ENCODE measurements at places on chromosomes 1 and 21.

DNA sequence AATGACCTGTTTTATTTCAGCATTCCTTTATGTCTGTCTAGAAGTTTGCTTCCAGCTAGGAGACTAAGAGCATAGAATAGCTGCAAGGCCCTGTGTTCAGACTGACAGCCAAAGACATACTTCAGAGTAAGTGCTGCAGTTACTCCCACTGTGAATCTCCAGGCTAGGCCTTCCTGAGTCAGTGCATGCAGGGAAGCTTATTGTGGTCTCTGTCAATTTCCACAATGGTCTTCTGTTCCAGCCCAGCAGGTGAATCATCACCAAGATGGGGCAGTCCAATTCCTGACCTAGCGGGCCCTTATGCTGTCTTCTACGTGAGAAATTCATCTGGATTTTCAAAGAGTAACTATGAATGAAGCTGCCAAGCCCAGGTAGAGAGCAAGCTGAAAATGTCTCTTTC is 146.3 kb upstream of the C8B start:
- DNase-seq = peak; percentile 54

DNA sequence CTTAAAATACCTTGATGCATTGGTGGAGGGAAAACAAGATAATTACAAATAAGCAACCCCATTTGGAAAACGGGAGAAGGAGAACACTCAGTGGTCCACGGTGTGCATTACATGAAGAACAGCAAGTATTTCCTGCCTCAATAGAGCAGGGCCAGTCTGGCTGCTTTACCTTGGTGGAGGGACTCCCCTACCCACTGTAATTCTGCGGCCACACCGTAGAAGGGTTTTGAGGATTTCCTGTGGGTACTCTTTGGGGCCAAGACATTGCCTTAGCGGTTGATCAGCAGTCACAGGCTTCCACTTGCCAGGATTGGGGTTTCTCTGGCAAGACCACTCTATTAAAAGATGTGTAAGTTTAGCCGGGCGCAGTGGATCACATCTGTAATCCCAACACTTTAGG is 16.3 kb upstream of the TMEM54 start:
- no peak for DNase-seq

DNA sequence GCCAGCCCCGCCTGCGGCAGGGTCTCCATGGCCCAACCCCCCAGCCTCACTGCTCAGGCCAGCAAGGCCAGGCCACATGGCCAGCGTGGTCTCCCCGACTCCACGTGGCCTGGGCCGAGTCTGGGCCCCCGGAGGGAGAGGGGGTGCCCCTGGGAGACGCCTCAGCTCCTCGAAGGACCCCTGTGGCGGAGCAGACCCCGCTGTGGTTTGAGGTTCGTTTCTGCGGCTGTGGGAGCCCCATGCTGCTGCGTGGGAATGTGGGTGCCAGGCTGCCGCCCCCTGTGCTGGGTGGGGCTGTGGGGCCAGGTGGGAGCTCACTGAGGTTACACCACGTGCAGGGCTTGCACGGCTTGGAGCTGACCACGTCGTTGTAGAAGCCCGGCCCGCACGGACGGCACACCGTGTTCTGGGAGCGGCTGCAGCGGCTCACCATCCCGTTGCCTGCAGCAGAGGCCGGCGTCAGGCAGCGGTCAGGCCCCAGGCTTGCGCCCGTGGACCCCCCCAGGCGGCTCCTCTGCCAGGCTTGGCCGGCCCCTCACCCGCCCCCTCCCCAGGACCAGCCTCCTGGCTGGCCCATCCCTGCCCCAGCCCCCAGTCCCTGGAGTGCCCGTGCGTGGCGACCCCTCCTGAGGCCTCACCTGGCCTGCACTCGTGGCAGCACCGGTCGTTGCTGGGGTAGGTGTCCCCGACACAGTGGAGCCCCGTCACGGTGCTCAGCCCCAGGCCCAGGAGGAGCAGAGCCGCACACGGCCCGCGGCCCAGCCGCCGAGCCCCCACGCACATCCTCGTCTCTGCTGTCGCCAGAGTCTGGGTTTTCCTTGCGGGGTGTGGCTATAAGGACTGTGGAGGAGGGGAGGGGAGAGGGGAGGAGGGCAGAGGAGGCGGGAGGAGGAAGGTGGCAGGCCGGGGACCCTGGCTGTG is at the start of gene TNFRSF4:
Gene TNFRSF4 (minus strand): TSS at position 809 of the 921 bp plus-strand sequence. CDS start 26 bp downstream, at position 783.
- no peak for DNase-seq

- DNase-seq = no peak
These were observed 60.4 kb downstream of the ATP5PO start for GRCh38 chr21:33855190-33855589.

GRCh38 chr1:84668185-84668584 is 22.1 kb downstream of the SSX2IP start:
- peak; percentile 31 for DNase-seq

DNA sequence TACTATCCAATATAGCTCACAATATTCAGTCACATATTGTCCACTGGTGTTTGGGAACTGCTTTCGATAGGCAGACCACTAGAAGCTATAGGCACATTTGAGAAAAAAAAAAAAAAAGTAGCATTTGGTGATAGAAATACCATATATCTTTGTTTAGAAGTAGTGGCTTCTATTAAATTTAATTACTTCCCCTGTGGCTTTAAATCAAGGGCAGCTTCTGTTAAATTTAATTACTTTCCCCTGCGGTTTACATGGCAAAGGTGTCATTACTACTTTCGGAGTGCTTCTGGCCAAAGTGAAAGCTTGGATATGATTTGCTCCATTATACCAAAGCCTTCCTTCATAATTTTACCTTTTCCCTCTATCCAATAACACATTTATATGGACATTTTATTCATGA is 229.9 kb downstream of the TTLL7 start:
- no peak for DNase-seq

- DNase-seq = peak; percentile 53
These were observed 60.6 kb downstream of the WNT9A start for GRCh38 chr1:227886993-227887696.
